ENCODE measurements at places on chromosomes 6 and 20. TPM values are rescaled to one million over a fixed set of nuclear protein-coding genes. Genes with fewer than 3 reads are reported as not detected.

The TRIM10 gene
- not detected for total RNA-seq

- no peak overlapping the region for H3K4me3 ChIP-seq
- no peak overlapping the region for H3K27ac ChIP-seq
- H3K4me1 ChIP-seq = no peaks in the 10 kb centered on the region
- DNase-seq = no peak
- no peaks in the 10 kb centered on the region for H3K36me3 ChIP-seq
Observed at GRCh38 chr6:88563277-88563625, 397.1 kb upstream of the CNR1 start.

GRCh38 chr20:50040432-50041245 lies 57.9 kb downstream of the SNAI1 start:
- no peak overlapping the region for H3K4me3 ChIP-seq
- DNase-seq = no peak
- no peak overlapping the region for H3K27ac ChIP-seq
- H3K4me1 ChIP-seq = no peaks in the 10 kb centered on the region
- no peaks in the 10 kb centered on the region for H3K36me3 ChIP-seq
- no peaks in the 10 kb centered on the region for H3K27me3 ChIP-seq

The FAM162B gene
- not detected for total RNA-seq

GRCh38 chr6:45896783-45897441 lies 118.7 kb downstream of the CLIC5 start:
- no peaks in the 10 kb centered on the region for H3K4me1 ChIP-seq
- DNase-seq = no peak
- no peaks in the 10 kb centered on the region for H3K36me3 ChIP-seq
- no peaks in the 10 kb centered on the region for H3K27me3 ChIP-seq
- H3K27ac ChIP-seq = no peak overlapping the region

All from PC-3 (cell line).